Stimulated activated CD4-positive, alpha-beta T cell treated with anti-CD3 and anti-CD28 coated beads, Interleukin-15, amount 100 ng/mL, for 48 hours (primary cell): ENCODE measurements at places on chromosomes 3 and 15.
A peak's percentile ranks its signal among the peaks of the same experiment; 100 is the strongest.

- no peak for DNase-seq
Observed at GRCh38 chr3:33074217-33075067, 22.5 kb downstream of the GLB1 start.

GRCh38 chr15:98419173-98419780 lies 229.1 kb upstream of the IGF1R start:
- DNase-seq, result no peak

GRCh38 chr15:57496946-57497869 lies 94.5 kb upstream of the MYZAP start:
- no peak for DNase-seq

GRCh38 chr15:75532413-75533250 lies 46.5 kb downstream of the PTPN9 start:
- no peak for DNase-seq

DNA sequence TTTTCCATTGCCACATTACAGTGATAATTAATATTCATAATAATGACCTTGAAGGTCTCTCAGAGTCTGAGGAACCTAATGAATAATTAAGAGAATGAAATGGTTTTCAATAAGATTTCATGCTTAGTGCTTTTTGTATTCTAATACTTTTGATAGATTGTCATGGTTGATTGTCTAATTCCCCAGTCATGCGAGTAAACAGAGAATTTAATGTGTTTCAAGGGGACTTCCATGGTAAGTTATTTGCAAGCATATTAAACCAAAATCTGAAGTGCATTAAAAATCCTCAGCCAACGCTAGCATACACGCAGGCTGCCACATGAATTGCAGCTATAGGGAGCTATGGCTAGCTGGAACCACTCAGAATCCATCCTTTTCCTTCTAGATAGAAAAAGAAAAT lies 18.9 kb upstream of the ANO10 start:
- DNase-seq, result no peak

DNA sequence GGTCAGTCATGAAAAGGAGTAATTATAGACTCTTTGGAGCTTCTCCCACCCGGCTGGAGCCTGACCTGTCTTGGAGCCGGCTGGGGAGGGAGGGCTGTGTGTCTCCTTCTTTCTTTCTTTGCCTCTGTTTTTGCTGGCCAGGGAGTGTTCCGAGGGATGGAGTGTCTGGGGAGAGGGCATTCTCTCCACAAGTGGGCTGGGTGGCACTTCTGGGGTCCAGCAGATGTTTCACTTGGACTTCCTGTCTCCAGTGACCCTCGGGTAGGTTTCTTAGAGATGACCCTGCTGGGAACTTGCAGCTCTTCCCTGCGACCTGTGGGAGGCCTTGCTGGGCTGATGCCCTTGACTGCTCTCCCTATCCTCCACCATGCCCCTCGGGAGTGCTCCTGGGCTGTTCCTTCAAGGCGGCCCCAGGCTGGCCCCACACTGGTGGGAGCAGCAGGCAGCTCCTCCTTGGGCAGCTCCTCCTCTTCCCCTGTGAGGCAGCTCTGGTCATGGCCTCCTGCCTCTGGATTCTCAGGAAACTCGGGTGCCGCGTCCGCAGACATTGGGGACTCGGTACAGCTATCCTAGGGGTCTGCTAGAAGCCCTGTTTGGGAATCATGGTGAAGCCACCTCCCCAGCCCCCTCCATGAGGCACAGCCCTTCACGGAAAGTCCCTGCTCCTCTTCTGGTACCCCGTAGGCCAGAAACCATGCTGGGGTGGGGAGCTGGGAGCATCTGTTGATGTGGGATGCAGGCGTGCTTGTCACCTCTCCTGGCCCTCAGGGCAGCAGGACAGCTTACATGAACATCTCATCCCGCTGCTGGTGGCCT lies 44.9 kb downstream of the APBA2 start:
- DNase-seq, result no peak

- DNase-seq, result no peak
Observed at GRCh38 chr3:13238687-13239466, 165.6 kb upstream of the IQSEC1 start.

- DNase-seq, result no peak
Observed at GRCh38 chr3:37291275-37291700, 116.9 kb upstream of the LRRFIP2 start.

- DNase-seq, result peak; percentile 49
Observed at GRCh38 chr15:92906563-92907081, 6.5 kb downstream of the CHD2 start.

DNA sequence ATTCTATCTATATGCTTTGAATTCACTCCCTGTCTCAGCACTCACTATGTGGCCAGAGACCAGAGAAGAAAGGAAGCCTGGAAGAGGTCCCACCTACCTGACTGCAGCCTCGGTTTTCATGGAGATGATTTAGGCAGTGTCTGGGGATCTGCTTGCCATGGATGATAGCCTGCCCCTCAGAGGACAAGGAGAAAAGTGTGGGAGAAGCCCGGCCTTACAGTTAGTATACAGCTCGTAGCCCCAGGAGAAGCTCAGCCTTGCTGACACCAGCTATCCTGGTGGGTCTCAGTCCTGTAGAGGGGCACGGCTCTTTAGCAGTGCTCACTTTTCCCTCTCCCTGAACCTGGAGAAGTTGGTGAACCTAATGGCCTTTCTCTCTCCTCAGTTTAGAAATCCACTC lies 25.9 kb upstream of the RTP4 start:
- no peak for DNase-seq

DNA sequence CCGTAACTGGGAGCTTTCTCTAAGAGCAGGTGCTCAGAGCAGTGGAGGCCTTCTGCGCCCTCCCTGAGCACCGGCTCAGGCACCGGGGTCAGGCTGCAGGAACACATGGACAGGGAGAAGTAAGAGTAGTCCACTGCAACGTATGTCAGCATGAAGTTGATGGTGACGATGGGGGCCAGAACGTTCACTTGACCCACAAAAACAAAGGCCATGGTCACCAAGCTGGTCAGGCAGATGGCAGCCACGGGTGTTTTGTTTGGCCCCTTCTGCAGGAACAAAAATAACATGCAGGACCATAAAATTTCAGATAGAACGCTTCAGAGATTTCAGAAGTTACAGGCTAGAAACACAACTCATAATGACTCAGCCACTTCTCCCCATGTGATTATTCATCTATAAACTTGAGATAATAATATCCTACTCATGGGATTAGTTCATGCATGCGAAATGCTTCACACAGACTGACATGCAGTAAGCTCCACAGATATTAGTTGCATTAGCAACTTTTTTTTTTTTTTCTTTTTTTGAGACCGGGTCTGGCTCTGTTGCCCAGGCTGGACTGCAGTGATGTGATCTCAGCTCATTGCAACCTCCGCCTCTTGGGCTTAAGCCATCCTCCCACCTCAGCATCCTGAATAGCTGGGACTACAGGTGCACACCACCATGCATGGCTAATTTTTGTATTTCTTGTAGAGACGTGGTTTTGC lies 52.2 kb upstream of the HEG1 start:
- DNase-seq, result no peak

DNA sequence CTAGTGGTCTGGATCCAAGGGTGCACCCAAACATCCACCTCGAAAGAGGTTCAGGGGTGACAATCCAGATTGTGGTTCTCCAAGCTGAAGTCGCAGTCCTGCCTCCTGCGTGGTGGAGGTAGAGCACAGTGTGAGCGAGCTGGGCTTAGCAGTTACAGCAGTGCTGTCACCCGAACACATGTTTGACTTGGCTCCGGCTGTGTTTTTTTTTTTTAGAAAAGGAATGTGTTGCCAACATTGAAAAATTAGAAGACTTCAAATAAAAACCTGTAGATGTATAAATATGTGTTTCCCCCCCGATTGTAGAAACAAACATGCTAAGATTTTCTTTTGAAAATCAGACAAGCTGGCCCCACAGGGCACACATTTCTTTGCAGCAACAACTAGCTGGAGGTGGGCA lies 530.8 kb downstream of the SHQ1 start:
- no peak for DNase-seq

GRCh38 chr3:122942239-122942638 lies 85.3 kb downstream of the SEMA5B start:
- no peak for DNase-seq

DNA sequence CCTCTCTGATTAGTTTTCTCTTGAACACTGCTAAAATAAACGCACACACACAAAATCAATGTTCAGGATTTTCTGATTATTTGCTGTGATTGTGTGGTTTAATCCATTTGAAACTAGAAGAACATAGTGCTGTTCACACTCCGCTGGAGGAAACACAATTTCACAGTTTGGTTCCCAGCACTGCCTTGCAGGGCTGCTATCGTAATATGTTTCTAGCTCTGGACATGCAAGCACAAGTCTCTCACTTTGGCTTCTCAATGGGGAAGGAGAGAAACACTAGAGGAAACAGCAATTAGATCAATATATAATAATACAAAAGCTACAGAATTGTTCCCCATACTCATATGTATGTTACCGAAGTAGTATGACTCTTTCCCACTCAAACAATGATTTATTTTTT lies 299.5 kb downstream of the NSUN3 start:
- DNase-seq, result no peak

- DNase-seq, result no peak
Observed at GRCh38 chr3:157414861-157415260, 21.8 kb upstream of the PTX3 start.

- DNase-seq, result no peak
Observed at GRCh38 chr3:191280111-191280510, 49.1 kb upstream of the CCDC50 start.
